ENCODE measurements at places on chromosomes 3 and 15.

DNA sequence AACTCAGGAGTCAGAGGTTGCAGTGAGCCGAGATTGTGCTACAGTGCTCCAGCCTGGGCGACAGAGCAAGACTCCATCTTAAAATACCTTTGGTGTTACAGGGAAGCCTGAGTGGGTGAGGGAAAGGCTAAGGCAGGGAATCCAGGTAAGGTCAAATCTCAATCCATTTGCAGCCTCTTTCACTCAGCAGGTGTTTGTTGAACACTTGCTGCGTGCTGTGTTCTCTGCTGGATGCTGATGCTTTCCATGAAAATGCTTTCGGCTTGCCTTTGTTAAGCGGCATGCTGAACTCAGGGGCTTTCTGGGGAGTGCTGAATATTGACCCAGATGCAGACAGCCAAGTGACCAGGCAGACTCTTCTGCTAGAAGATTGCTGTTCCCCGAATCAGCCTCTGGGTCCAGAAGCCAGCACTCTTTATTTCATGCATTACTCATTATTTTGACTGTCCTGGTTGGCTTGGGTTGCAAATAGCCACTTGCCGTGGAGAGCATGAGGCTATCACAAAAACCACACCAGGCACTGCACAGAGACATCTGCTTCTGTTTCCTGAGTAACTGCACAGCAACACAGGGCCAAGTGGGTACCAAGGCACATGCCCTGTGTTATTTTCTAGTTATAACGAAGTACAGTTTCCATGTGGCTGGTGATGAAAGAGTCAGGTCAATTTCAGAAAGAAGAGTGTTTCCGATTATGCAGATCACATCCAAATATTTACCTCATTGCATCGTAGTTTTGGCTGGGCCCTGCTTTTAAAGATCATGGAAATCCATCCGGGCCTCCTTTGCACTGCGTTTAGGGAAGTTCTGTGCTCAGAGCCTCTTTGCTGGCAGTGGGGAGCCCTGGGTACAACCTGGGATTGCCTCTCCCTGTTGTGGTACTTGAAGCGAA is 88.6 kb downstream of the THSD4 start:
- DNase-seq: no peak

GRCh38 chr3:127734754-127735473 is 62.2 kb downstream of the ABTB1 start:
- no peak for DNase-seq

- DNase-seq: no peak
These were observed 58.4 kb downstream of the DAPK2 start for GRCh38 chr15:63987796-63988378.

DNA sequence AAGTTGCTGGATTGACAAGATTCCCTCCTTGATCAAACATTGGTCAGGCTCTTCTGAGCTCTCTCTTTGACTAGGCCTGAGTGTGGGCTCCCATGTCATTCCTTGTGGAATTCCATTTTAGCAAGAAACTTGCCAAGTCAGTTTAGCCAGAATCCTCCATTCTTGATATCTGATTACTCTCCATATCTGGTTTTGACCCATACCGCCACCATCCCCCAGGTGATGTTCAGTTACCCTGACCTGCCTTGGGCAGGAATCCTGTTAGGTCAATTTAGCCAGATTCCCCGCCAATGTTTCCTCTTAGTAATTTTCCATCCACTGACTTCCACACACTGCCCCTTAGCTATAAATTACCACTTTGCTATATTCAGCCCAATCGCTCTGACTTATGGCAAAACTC is 1.0 kb upstream of the PCCB start:
- no peak for DNase-seq

GRCh38 chr3:1506090-1506489 is 413.3 kb downstream of the CNTN6 start:
- DNase-seq: no peak

GRCh38 chr3:69085833-69086722 is 1.3 kb downstream of the ARL6IP5 start:
- DNase-seq: peak; percentile 65

- DNase-seq: no peak
These were observed 565.6 kb upstream of the AGTR1 start for GRCh38 chr3:148131990-148132638.

GRCh38 chr15:84631706-84632272 is 22.3 kb downstream of the WDR73 start:
- no peak for DNase-seq

DNA sequence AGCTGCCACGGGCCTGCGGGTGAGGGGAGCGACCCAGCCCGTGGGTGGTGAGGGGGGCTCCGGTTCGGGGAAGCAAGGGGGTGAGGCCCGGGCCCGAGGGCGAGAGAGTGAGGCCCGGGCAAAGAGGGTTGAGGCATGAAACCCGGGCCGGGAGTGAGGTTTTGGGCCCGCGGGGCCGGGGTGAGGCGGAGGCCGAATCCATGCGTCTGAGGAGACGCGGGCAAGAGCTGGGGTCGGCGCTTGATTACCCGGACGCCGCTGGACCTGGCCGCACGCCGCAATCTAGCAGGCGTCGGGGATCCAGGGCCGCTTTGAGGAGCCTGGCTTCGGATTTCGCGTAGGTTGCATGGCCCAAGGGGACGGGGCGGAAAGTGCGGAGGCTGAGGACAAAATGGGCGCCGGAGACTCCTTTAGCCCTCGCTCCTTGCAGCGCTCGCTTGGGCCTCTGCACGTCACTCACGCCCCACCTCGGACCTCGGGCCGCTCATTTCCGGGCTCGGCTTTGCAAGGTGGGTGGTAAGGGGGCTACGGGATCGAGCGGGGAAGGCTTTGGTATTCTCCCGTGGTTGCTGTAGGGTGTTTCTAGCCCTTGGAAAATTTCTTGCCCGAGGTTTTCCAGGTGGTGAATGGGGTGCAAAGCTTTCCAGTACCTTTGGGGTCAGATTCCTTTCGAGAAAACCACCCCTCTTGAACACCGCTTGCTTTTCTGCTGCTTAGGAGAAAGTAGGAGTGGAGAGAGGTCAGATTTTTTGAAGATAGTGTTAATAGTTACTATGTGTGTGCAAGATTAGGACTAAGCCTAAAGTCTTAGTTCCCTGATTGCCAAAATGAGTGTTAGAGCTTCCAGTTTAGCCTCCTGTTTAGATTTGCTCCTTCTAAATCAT is 827 bp downstream of the SLC25A36 start:
- DNase-seq: peak; percentile 18

DNA sequence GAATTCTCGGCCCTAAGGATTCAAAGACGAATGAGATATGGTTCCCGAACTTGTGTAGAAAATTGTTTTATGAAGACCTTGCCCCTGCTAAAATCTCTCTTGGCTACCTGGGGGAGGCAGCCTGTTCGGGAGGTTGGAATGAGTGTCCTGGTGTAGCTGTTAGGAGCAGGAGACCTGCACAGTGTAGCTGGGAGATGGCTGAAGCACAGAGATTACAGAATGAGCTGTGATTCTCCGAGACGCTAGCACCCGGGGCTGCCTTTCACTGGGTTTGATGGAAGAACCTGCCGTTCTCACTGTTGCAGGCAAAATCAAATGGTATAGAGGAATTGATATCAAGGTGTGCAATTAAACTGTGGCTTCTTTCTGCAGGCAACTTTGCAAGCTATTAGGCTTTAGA is 68.0 kb downstream of the TRAK1 start:
- no peak for DNase-seq

DNA sequence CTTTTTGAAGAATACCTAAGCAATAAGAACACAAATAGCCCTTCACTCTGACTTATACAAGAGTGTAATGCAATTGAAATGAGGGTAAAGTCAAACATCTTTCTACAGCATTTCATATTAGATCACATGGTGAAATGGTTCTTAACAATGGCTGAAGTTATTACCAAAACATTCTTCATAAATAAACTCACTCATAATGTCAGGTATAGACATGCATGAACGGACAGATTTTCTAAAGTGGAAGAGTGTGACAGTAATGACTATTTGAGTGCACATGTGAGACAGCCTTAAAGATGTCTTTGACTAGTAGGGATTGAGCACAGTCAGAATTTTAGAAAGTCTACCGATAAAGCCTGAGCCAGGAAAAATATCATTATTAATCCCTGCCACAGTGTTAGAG is 471.0 kb downstream of the ZPLD1 start:
- DNase-seq: no peak

- DNase-seq: no peak
These were observed 9.2 kb upstream of the PAQR5 start for GRCh38 chr15:69289342-69290146.

Data from CD4-positive, alpha-beta T cell treated with Interferon alpha-2 for 1 hour (primary cell).